ENCODE measurements at places on chromosomes 2 and 18.
A peak's percentile ranks its signal among the peaks of the same experiment; 100 is the strongest.

- peak; percentile 43 for DNase-seq
Observed at GRCh38 chr2:148989882-148990493, 48.5 kb upstream of the LYPD6B start.

GRCh38 chr18:49768051-49768391 is 45.3 kb downstream of the ACAA2 start:
- no peak for DNase-seq

DNA sequence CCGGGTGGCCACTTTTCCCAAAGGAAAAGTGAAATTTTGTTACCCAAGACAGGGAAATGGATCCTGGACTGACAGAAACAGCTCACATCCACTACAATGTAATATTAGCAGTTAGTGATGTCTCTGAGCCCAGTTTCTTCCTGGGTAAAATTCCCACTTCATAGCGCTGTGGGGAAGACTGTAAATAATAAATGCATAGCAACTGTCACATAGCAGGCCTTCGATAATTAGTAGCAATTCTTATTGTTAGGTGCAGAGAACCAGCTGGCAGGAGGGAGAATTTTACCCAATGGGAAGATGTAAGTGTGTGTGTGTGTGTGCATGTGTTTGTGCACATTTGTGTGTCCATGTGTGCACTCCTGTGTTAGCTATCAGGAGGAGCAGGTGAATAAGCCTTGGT is 221.5 kb downstream of the SLC4A3 start:
- no peak for DNase-seq

DNA sequence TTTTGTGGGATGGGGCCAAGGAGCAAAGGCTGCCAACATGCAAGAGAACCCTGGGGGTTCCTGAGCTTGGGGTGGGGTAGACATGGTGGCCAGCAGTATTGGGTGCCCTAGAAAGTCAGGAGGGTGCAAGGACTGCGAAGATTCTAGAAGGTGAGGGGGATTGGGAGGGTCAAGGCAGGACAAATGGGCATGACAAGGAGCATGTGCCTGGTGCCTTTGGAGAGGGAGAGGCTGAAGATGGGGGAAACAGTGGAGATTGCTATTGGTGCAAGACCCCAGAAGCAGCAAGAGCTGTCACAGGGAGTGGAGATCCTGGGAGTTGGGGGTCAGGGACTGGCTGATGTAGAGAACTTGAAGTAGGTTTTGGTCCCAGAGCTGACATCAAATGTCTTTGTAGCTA is 7.5 kb downstream of the B3GNT2 start:
- no peak for DNase-seq

DNA sequence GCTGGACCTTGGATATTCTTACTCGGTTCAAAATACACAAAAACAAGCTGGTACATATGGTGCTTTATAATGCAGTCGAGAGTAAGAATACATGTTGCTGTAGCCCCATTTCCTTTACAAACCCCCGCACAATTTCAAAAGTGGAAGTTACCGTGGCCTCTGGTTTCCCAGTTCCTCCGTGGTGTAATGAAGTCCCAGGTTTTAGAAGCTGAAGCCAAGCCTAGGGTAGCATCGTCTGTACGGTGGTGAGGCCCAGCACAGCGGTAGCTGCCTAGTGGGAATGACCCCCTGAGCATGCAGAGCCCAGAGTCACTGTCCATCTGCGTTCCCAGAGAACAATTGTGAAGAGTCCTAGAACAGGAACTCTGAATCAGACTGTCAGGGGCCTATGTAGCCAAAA is 171.8 kb downstream of the ASXL3 start:
- DNase-seq: no peak

DNA sequence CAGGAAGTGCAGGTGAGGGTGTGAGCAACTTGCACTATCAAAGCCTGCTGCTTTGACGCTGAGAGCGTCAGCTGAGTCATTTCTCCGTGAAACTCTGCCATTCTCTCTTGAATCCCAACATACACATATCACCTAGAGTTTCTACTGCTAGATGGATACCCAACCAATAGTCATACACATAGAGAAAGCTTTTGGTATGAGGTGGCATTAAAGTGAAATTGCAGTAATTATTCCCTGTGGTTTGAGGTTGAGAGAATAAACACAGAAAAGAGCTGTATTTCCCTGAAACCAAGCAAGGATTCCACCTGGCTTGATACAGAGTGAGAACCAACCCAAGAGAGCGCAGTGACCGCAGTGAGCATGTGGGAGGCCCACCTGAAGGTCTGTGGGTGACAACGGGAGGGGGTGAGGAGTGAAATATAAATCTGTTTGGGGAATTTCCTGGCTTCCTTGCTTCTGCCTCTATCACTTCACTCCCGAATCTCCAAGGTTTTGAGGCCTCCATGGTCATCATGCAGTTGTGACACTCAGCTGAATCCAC is 28.8 kb upstream of the TMEM18 start:
- DNase-seq: no peak

GRCh38 chr18:39788383-39788782 is 2166.7 kb upstream of the PIK3C3 start:
- DNase-seq: no peak

- no peak for DNase-seq
Observed at GRCh38 chr2:64987956-64988419, 1.2 kb upstream of the SLC1A4 start.

DNA sequence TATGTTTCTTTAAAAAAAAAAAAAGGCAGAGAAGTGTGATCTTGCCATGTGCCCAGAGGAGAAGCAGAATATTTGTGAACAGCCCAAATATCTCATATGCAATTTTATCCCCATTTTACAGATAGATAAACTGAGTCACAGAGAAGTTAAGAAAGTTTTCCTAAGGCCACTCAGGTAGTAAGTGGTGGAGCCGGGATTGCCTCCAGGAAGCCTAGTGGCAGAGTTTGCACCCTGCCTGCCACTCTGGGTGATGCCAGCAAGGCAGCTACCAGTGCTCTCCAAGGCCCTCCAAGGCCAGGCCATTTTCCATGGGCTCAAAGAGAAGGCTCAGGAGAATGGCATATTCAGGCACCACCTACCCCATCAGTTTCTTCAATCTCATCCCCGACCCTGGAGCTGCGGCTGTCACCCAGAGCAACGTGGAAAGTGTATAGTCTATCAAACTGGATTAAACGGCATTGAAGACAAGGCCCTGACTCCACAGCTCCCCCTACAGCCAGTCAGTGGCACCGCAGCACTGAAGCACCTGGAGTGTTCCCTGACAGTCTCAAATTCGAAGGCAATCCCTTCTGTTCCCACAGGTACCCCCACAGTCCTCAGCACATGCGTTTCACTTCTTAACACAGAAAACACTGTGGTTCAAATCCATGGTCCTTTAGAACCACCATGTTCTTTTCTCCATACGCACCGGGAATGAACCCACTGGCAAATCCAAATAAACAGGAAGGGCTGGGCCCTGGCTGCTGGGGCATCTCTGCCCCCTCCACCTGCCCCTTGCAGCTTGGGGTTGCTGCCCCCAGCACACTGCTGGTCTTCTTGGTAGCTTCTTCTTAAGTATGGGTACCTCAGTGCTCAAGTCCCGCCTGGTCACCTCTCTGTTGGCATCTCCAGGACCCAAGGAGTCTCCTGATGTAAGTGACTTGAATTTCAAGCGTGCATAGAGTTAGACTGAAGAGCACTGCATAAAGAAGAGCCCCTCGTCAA is 175.3 kb downstream of the INHBB start:
- peak; percentile 41 for DNase-seq

DNA sequence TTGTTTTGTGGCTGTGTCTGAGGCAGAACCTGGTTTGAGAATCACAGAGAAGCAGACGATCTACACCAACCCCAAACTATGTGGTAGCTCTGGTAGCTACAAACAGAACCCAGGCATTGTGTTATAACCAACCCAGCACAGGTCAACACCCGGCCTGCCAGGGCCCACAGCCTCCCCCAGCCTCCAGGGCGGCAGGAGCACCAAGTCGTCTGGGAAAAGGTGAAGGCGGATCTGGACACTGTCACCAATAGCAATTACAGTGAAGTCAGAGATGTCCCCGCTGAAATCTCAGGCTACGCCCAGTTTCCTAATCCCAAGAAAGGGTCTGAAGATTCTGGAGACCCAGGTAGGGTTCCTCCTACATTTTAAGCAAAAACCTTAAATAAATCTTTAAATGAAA is 3.6 kb downstream of the HJURP start:
- no peak for DNase-seq

DNA sequence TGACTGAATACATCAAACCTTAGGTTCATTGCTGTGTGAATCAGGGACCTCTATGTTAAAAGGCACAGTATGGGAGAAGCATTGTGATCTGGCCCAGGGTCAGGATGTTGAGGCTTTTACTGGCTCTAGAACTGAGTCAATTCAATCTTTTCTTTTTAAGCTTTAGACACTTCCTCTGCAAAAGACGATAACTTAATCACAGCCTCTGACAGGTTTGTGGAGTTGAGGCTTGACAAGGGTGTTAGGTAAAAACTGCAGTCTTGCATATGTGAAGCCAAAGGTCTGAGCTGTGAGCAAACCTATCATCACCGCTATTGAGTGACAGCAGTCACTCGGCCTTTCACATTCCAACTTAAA is 17.3 kb upstream of the ARHGAP25 start:
- no peak for DNase-seq

DNA sequence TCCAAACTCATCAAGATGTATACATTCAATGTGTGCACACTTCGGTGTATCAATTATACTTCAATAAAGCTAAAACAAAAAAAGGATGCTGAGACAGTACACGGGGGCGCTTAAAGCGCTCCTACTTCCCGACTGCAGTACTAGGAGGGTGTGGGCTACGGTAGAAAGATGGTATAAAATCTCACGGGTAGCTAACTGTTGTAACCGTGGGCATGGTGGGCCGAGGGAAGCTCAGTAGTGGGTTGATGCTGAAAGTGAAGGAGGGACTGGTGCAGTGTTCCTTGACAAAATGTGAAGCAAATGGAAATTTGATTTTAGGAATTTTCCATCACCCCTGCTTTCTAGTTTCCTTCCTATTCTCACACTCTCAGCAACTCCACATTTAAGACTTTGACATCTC is 42.6 kb upstream of the DARS1 start:
- DNase-seq: no peak

GRCh38 chr2:32933756-32934095 is 13.0 kb upstream of the LTBP1 start:
- no peak for DNase-seq

DNA sequence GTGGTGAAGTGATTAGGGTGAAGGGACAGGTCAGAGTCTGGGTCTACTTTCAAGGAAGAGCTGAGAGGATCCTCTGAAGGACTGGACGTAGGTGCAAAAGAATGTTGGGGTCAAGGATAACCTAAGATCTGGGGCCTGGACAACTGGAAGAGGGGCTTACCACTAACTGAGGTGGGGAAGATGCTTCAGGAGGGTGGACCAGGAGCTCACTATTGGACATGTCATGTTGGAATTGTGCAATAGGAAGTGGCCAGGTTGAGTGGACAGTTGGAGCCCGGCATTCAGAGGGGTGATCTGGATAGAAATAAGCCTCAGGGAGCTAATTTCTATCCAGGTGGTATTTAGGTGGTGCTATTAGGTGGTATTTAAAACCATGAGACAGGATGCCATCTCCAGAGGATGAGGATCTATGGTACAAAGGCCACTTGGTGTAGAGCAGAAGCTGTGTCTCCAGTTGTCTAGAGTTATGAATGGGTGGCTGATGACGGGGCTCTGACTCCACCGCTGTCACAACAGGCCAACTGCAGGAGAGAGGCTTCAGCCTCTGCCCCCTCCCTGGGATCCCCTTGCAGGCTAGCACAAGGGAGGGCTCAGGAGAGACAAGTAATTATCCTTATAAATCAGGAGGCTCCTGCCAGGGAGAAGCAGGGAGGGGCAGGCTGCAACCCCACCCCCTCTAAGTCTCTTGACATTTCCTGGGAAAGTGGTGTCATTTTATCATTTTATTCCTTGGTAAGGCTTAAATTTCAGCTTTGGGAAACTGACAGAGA is 158.0 kb downstream of the SMAD7 start:
- DNase-seq: no peak

DNA sequence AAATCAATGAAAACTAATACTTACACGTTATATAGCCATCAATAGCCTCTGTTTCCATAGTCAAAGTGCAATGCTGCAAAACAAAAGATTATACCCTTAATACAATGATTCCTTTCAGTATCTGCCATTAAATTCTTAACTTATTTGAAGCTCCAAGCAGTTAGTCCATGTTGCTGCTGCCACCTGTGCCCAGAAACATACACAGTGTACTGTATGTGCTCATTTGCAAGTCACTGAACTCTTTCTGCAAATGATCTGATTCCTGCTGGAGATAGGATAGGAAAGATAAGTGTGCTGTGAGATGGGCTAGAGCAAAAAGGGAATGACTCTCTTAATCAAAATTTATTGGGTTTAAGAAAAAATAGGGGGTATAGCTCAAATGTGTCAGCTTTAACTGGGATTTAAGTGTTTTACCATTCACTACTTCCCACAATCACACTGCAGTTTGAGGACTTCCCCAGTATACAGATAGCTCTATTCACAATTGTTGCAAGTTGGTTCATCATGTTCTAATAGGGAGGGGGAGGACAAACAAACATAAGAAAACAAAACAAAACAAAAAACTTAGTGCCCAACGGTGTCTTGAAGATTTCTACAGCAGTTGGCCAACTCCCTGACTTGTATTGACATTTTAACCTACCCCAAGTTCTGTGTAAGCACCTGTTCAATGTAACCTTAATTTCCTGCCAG is 2.7 kb downstream of the IKZF2 start:
- no peak for DNase-seq

- no peak for DNase-seq
Observed at GRCh38 chr2:138622613-138623012, 121.0 kb downstream of the SPOPL start.

DNA sequence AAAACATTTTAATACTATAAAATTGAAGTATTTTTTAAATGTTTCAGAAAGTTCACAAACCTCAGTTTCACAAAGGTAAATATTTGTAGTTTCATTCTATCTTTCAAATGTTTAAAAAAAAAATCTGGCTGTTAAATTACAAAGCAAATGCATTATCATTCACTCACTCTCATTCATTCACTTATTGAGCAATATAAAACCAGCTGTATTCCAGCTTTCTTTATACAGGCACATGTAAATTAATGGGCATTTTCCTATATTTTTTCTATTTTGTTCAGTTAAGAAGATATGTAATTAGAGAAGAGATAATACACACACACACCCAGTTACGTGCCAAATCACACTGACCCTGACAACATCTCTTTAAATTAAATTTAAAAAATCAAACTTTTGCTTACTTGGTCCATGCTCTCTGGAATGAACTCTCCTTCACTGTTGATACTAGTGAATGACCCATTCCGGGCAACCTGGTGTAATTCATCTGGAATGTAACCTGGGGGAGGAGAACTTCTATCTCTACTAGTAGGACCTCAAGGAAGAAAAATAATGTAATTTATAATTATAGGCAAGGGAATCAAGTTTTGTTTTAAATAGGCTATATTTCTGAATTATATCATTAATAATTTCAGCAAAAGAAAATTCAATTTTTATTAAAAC is 32.5 kb upstream of the ERCC3 start:
- no peak for DNase-seq
